Inflammatory macrophage treated with lipopolysaccharide for 1 hour (primary cell): ENCODE measurements at places on chromosomes 1 and 21.

DNA sequence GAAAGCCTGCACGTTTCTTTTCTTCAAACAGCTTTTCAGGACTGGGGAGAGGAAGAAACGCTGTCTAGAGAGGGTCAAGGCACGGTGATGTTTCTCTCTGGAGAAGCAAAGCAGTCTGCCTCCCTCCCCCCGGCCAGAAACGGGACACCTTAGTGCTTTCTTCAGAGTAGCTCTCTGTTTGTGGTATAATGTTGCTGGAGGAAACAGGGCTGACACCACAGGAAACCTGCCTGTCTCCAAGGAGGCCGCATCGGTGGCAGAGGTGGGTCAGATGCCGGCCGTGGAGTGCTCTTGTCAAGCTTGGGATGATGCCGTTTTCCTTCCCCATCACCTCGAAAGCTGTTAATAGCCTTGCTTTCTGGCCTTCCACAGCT lies 139.4 kb downstream of the DHRS3 start:
- no peak for DNase-seq

DNA sequence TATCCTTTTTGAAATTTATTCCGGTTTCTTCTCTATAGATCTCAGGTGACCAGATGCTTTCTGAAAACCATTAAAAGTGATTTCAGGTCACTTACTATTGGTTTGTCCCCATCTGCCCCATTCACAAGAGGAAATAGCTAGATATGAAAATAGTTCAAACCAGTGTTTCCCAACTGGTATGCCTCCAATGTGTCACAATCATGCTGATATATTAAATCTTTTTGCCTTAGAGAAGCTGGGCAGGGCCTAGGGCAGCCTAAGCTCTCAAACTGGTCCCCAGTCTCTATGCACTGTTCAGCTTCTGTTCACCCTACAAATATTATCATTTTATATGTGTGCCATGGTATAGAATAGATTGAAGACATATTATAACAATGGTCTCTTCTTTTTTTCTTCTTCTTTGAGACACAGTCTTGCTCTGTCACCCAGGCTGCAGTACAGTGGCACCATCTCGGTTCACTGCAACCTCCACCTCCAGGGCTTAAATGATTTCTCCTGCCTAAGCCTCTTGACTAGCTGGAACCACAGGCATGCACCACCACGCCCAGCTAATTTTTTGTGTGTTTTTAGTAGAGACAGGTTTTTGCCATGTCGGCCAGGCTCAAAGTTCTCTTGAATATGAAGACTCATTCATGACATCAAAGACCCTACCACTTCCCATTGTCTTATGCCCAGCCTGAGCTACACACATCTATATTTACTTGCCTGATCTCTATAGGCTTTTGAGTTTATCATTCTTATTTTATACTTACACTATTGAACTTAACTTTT lies 15.7 kb downstream of the PTPN22 start:
- peak; percentile 40 for DNase-seq

- DNase-seq, result peak; percentile 95
Measured at GRCh38 chr1:165768513-165769394, at the start of gene TMCO1. Gene TMCO1 (minus strand): TSS chr1:165768868. CDS start chr1:165768751, 117 bp downstream.

DNA sequence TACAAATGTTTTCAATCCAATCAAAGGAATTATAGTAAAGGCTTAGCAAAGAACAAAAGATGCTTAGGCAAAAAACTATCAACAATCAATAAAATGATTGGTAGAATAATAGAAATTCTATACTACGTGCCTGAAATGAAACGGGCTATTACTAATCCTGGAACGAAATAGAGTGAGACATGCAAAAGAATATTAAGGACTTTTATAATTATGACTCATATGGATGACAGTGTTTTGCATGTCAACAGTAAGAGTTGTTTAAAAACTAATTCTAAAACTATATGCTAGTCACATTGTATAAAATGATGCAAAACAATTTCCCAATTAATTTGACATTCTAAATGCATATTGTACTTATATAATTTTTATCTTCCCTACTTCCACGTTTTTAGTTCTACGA lies 35.6 kb downstream of the LRRIQ3 start:
- DNase-seq, result no peak

- peak; percentile 41 for DNase-seq
Measured at GRCh38 chr1:26580116-26580515, 50.6 kb downstream of the RPS6KA1 start.

DNA sequence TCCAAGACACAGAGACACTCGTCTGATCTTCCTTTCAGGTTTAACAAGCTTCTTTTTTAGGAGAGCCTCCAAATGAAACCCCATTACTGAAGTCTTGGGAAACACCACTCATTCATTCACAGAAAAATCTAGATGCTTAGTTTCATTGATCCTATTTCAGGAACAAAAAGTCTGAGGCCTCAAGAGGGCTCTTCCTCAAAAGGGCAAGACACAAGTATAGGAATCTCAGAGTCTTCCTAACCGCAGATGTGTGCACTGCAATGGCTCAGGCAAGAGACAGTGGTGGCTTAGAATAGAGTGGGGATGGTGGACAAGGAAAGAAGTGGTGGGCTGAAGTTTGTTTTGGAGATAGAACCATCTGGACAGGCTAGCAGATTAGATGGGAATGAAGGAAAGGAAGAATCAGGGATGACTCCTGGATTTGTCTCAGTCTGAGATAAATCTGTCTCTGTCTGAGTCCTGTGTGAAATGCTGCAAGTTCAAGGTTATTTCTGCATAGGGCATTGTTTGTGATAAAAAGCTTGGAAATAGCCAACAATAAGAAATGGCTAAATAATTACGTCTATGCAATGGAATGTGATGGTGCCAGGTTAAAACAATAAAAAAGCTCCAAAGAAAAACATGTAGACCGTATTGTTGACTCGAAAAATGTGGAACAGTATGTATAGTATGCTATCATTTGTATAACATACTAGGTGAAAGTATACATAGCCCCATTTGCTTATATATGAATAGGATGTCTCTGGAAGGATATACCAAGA lies 8.9 kb upstream of the CTSE start:
- DNase-seq, result peak; percentile 26

DNA sequence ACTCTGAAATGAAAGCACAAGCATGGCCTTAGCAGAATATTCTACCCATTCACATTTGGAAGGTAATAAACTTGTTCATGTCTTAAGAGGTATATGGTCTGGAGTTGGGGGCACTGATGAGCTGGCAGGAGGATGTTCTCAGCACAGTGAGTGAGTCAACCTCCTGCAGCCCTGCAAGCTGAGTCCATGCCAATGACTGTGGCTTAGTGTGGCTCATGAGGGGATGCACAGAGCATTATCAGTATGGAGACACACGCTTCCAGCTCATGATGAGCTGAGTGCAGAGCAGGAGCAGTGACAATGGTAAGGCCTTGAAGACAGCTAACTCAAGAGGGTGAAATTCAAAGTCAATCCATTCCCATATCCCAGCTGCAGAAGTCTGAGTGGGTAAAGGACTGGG lies 102.3 kb downstream of the TNFSF18 start:
- DNase-seq, result no peak

- DNase-seq, result no peak
Measured at GRCh38 chr1:235669277-235669676, 19.7 kb upstream of the GNG4 start.

GRCh38 chr1:26289158-26290059 lies 9.5 kb downstream of the SH3BGRL3 start:
- DNase-seq, result peak; percentile 88

DNA sequence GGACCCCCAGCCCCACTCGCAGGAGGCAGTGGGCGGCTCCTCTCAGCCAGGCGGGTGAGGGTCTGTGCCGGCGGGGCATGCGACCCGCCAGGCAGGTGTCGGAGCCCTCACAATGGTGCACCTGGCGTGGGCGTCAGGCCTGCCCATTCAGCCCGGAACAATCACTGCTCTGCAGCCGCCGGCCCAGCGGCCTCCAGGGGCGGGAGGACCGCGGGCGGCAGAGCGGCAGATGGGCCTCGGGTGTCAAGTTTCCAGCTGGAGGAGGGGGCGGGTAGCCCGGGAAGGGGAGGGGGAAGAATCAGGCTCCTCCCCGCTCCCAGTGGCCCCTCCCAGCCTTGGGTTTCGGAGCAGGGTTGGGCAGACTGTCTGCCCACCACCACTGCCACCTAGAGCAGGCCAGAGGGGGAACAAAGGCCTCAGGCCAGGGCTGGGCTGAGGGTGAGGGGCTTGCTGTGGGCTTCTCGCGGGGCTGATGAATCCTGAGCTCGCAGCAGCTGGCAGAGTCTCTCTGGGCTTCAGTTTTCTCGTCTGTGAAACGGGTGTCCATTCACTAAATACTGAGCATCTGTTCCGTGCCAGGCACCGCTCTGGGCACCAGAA lies 39.5 kb upstream of the CASZ1 start:
- DNase-seq, result no peak

DNA sequence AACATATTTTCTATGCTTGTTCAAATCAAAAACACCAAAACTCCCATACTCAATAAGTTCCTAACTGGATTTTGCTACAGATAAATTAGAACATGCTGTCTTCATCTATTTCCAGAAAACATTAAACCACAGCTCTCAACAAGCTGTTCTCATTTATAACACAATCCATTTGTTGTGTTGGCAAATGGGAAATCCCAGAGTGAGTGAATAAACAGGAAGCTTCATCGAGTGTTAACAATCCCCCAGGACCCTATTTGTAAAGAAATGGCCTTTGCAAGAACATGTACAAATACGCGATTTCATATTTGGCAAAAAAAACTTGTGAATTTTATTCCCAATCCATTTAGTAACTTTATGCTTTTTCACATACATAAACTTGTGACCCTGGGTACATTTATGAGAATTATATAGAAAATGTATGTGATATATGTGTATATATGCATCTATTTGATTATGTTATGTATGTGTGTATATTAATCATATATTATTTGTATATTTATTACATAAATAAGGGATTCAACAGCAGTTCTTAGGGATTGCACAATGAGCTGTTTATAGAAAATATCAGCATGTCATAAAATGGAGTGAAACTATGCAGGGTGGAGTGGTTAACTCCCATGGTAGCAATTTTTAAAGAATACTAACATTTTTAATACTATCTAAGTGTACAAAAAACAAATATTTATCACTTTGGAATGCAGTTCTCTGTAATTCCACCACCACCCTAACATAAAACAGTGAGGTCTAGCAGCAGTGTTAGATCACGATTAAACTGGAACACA lies 160.0 kb downstream of the NEGR1 start:
- peak; percentile 4 for DNase-seq

GRCh38 chr1:147515045-147515869 lies 26.0 kb upstream of the BCL9 start:
- DNase-seq, result peak; percentile 7

- no peak for DNase-seq
Measured at GRCh38 chr1:26730695-26731094, 34.9 kb downstream of the ARID1A start.

- no peak for DNase-seq
Measured at GRCh38 chr1:205792961-205793673, 17.8 kb upstream of the RAB29 start.

- DNase-seq, result no peak
Measured at GRCh38 chr21:18940791-18941190, 537.2 kb upstream of the TMPRSS15 start.

GRCh38 chr21:45516071-45516670 lies 26.1 kb downstream of the SLC19A1 start:
- DNase-seq, result no peak

DNA sequence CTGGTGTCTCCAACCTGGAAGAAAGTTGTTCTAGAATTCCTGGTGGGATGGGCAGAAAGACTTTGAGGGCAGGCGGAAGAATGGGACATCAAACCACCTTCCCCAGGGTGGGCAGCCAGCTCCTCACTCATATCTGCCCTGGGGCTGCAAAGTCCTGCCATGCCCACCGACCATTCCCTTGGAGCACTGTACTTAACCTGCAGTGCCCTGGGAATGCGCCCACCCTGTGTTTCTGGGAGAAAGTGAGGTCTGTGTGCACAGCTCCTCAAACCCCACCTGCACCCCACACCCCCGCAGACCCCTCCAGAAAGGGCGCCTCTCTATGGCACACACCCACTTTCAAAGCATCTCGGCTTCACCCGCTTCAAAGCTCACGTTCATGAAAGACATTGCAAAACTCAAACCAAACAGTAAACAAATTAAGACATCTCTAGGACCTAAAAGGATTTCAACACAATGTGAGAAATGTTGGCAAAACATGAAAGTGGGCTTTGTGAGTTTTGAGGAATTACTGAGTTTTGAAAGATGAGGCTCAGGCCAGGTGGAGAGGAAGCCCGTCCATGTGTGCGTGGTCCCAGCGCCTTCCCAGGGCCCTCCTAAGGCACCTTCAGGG lies 25.1 kb downstream of the KRTAP10-1 start:
- DNase-seq, result no peak
